ENCODE measurements at places on chromosomes 3 and 15.
A peak's percentile ranks its signal among the peaks of the same experiment; 100 is the strongest.

DNA sequence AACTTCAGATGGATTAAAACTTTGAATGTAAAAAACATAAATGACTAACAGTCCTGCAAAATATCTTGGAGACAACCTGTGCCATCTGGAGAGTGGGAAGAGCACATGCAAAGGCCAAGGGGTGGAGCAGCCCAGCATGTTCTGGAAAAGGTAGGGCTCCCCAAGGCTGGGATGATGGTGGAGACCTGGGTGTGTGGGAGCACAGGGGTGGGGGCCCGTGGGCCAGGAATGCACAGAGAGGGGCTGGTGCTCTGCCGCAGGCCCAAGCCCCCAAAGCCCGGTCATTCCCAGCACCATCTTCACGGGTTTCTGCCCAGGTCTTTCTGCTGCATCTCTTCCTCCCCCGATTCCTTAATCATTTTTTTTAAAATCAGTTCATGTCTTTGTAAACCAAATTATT, 9.7 kb upstream of the GATA2 start:
- DNase-seq, result no peak

DNA sequence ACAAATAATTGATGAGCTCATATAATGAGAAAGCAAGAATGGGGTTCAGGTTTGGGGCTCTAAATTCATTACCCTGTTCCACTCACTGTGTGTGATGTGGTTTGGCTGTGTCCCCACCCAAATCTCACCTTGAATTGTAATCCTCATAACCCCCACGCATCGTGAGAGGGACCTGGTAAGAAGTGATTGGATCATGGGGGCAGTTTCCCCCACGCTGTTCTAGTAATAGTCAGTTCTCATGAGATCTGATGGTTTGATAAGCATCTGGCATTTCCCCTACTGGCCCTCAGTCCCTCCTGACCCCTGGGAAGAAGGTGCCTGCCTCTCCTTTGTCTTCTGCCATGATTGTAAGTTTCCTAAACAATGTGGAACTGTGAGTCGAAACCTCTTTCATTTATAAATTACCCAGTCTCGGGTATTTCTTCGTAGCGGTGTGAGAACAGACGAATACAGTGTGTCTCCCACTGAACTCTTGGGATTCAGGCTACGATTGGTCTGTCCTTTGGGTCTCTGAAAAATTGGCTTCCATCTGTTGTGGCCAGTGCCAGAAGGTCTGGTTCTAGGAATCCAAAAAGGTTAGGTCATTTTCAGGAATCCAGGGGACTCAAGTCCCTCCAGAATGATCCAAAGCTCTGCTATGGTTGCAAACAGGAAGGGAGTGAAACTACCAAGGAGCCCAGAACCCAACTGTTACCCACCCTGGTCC, 87.7 kb downstream of the XXYLT1 start:
- DNase-seq, result peak; percentile 21

DNA sequence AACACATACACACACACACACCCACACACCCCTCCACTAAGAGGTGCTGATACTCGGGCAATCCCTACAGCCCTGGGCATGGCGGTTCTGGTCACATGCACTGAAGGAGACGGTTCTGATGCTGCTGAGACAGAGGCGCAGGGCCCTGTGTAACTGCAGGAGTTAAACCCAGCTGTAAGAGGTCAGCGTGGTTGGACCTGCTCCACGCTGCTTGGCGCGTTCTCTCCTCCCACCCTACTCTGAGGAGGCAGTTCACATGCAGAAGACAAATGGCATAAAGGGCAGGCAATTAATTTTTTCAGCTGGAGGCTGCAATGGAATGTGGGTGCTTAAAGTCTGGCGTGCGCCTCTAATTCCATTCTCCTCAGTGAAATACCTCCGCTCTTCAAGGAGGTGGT, 35.2 kb downstream of the GRK7 start:
- DNase-seq, result no peak

DNA sequence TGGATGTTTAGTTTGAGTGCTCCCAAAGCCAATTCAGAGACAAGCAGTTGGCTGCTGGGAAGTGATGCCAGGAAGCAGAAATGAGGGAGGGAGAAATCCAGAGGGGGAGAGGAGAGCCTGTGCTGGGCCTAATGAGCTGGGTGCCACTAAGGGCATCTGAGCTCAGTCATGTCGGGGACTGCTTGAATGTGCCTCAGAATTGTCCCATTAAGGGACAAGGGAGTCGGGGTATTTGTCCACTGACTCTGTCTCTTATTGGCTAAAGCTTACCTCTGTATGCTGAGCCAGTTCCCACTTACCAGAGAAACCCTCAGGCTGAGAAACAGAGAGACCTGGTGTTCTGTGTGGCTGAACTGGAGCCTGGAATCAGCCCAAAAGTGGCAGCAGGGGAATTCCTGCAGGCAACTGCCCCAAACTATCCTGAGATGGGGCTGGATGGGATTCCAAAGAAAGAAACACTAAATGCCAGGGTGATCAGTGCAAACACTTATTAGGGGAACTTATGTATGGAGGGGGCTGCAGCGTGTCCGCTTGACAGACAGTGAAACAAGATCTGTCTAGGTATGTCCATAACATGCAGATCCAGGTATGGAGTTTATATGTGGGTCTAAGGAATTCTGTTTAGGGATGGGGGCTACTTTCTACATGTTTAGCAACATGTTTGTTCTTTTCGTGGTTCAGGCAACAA, 48.6 kb downstream of the NR1D2 start:
- DNase-seq, result no peak

DNA sequence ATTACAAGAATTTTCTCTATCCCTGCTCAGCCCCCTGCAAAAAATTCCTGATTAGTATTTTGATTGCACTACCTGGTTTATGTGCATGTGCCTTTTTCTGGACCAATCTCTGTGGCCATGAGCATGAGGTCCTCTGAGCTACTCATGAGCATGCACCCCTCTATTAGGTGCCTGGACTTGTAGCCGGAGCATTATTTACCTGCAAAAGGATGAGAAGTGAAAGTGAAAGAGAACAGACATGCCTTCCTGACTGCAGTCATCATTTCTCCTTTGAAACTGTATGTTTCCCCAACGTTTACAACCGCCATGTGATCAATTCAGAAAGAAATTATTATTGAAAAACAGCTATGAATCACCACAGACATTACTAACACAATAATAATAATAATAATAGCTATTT, 1008.8 kb downstream of the ROBO2 start:
- no peak for DNase-seq

- DNase-seq, result no peak
These were observed 19.6 kb upstream of the EMC3 start for GRCh38 chr3:10006048-10006761.

DNA sequence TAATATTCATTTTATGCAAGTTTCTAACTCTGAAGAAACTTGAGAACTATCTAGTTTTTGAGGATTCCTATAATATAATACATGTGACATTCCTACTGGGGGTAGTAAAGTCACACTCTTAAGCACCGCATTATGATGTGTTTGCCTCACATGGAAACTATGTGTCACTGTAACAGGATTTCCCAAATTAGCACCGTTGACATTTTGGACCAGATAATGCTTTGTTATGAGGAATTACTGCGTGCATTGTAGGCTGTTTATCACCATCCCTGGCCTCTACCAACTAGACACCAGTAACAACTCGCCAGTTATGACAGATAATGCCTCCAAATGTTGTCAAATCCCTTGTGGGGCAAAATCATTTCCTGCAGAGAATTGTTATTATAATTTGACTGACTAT, 267.8 kb downstream of the RAP2B start:
- DNase-seq, result no peak

DNA sequence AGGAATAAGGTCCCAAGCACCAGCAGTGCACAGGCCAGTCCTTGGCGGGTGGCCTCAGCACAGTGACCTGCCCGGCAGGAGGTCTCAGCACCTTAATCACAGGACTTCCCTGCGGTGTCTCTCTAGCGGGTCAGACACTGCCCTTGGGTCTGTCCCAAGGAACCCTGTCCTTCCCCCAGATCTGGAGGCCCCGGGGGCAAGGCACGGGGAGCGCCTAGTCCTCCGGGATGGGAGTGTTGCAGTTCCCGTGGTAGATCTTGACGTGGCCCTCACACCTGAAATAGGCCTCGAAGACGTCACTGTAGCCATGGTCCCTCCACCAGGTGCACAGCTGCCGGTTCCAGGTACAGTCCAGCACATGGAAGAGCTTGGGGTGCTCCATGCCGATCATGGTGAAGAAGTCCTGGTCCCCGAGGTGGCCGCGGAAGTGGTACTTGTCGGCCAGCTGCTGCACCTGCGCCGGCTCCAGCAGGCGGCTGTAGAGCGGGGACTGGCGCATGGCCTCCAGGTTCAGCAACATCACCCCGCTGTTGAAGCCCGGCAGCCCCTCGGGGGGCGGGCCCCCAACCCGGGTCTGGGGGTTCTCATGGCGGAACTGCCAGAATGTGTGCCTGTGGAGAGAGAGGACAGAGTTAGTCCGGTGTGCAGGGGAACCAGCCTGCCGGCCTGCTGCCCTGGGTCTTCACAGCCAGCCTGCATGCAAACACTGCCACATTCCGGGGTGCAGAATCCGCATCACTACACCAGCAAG, 201.3 kb downstream of the XXYLT1 start:
- DNase-seq, result no peak

DNA sequence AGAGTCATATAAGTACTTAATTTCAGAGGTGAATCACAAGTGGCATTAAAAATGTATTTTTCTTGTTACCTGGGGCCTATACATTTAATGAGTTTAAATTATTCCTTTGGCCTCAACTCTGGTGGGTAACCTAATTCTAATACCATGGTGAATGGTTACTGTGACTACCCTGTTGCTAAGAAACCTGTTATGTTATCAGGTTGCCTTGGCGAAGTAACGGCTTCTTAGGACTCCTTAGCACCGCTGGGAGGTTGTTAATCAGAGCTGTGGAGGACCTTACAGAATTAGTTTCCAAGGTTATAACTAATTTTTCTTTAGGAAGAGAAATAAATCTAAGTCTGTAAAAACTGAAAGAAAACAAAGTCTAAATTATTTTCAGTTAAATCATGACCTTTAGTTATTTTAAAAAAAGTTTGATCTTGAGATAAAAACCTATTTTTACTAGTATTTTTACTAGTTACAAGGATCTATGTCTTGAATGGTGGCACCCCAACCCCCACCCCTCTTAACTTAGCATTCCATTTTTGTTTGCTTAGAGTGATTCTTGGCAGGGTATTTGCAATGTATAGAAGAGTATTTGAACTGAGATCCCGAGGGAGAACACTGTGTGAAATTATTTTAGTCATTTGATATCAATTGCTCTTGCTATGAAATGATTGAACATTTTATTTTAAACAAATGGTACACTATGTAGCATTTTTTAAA, 155.5 kb downstream of the FNDC3B start:
- DNase-seq, result no peak

- DNase-seq, result no peak
These were observed 25.8 kb downstream of the DYNC1LI1 start for GRCh38 chr3:32544894-32545293.

DNA sequence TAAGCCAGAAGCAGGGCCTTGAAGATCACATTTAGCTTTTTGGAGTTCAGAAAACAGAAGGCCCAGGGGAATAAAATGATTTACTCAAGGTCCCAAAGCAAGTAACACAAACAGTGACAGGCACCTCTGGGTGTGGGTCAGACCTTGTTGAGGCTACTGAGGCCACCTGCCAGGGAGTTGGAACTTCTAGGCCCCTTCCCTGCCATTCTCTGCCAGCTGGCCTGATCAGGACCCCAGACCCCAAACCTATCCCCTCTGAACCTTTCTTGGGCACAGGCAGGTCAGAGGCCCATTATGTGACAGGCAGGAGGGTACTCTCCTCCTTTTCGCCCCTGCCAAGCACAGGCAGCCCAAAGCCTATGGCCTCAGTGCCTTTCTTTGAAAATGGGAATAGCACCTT, 49.4 kb upstream of the ATP2B2 start:
- no peak for DNase-seq

- DNase-seq, result no peak
These were observed 1046.3 kb downstream of the DIPK2A start for GRCh38 chr3:145017959-145018358.

DNA sequence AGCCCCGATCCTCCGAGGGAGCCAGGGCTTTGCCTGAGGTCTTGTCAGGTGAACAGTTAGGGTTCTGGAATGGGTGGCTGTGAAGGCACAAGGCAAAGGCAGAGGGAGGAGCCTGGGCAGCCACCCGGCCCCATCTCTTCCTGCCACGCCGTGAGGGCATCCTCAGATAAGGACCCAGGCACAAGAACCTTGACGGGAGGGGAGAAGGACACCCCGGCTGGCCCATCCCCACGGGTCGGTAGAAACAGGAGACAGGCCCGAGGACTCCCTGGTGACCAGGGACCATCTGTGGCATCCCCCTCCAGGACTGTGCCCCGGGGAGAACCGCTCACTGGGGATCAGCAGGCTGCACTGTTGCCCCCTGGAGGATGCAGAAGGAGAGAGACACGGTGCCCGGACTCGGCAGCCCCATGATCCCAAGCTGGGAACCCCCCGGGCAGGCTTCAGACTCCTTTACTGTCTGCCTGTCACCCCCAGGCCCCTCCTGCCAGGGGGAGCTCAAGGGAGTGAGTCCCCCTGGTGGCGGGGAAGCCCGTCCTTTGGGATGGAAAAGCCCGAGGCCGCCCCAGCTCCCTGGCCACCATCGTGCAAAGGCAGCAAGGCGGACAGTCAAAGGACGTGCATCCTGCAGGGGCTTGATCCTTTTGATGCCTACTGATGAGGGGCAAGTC, 12.3 kb upstream of the PCSK6 start:
- DNase-seq, result peak; percentile 28

GRCh38 chr15:80906159-80906766, 83.4 kb downstream of the MESD start:
- DNase-seq, result no peak

- no peak for DNase-seq
These were observed 137.4 kb downstream of the VPS8 start for GRCh38 chr3:184949251-184949965.

DNA sequence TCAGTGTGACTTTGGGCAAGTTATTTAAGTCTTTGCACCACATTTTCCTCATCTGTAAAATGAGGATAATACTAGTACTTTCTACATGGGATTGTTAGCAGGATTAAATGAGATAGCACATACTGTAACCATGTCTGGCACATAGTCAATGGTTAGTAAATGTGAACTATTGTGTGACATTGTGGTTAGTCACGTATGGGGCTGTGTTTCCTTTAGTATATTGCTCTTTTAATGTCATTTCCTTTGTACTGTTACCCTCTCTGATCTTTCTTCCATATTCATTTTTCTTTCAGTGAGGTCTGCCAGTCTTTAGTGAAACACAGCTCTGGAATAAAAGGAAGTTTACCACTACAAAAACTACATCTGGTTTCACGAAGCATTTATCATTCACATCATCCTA, 21.4 kb downstream of the OPA1 start:
- no peak for DNase-seq

DNA sequence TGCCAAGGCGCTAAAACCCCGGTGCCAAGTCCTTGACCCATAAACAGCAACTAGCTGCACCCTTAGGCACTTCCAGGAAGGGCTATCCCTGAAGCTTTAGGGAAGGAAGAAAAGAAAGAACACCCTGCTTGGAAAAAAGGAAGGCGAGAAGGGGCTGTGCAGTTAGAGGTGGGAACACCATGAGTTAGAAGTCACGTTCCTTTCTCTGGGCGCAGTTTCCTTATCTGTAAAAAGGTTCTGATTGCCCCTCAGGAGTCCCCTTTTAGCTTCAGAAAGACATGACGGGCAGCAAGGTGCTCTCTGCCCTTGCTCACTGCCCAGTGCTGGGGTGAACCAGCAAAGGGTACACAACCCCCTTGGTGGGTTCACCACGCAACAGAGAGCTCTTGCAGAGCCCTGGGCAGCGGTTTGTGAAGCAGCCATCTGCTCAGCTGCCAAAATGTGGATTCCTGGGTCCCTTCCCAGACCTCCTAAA, 798 bp downstream of the GCHFR start:
- no peak for DNase-seq

GRCh38 chr3:136787349-136787748, 31.6 kb upstream of the SLC35G2 start:
- no peak for DNase-seq

All from stimulated activated CD4-positive, alpha-beta T cell treated with anti-CD3 and anti-CD28 coated beads, Interleukin-1b, Interleukin-23, amount 100 ng/mL, for 24 hours (primary cell).